NCI-H526 (cell line): ENCODE measurements at places on chromosomes 3 and 15.

- no peak for DNase-seq
These were observed 507.8 kb downstream of the TUSC7 start for GRCh38 chr3:117217355-117217754.

DNA sequence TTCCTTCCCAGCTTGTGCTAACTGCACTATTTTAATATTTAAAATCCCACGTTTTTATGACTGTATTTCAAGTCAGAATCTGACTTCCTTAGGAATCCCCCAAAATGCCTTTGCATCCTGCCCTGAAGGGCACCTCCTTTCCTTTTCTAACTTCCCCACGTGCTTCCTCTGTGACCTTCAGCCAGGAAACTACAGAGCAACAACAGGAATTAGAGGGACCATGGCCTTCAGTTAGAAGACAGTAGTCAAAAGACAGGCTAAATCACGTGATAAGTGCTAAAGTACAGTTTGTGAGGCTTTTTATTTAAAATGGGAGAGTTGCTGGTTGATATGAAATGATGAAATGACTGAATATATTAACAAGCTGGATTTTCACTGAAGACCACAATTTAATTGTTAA is 11.8 kb upstream of the ABHD10 start:
- DNase-seq = no peak

GRCh38 chr3:114496021-114496434 is 202.2 kb downstream of the TIGIT start:
- DNase-seq = peak; percentile 2

- DNase-seq = peak; percentile 36
These were observed 19.1 kb upstream of the ADGRG7 start for GRCh38 chr3:100590114-100590839.

DNA sequence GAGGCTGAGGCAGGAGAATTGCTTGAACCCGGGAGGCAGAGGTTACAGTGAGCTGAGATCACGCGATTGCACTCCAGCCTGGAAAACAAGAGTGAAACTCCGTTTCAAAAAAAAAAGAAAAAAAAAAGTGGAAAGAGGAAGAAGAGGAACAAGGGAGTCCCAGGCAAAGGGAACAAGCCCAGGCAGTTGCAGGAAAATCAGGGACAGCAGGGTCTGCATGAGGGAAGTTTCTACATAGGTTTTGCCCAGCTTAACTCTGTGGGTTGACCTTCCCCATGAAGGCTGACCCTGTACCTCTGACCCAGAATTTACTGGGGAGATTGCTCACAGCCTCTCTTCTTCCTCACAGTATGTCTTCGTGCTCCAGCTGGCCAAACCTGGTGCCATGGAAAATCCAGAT is 12.3 kb downstream of the RBP1 start:
- DNase-seq = no peak

GRCh38 chr3:42134867-42135464 is 43.8 kb downstream of the TRAK1 start:
- no peak for DNase-seq

GRCh38 chr3:133037436-133037835 is 755 bp upstream of the TMEM108 start:
- peak; percentile 37 for DNase-seq

GRCh38 chr15:88637841-88638625 is 783 bp upstream of the ISG20 start:
- no peak for DNase-seq

GRCh38 chr3:132726341-132726823 is 4.2 kb upstream of the NPHP3 start:
- peak; percentile 44 for DNase-seq

DNA sequence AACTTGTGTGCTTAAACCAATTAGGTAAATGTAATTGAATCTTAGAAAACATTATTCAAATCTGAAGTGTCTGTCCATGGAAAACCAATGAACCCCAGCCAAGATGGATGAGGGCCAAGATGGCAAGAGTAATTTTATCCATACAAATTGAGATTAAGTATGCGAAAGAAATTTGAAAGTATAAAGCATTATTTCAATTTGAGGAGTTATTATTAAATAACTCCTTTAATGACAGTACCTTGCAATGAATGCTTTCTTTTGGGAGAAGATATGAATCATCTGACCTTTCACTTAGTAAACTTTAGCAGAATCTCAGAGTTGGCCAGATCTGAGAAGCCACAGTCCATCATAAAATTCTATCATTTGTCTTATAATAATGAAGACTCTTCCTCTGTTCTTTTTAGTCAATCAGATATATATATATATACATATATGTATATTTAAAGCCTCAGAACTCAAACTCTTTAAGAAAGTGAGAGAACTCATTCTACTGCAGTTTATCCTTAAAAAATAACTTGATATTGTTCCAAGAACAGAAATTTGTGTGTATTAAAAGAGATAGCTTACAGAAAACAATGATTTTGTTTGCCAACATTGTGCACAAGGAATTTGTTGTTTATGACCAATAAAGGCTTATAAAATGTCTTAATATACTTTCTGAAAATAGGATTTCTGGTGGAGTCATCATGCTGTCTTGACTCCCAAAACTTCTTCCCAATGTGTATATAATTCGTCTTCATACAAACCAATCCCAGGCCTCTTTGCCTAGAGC is 434.8 kb upstream of the THBS1 start:
- no peak for DNase-seq

DNA sequence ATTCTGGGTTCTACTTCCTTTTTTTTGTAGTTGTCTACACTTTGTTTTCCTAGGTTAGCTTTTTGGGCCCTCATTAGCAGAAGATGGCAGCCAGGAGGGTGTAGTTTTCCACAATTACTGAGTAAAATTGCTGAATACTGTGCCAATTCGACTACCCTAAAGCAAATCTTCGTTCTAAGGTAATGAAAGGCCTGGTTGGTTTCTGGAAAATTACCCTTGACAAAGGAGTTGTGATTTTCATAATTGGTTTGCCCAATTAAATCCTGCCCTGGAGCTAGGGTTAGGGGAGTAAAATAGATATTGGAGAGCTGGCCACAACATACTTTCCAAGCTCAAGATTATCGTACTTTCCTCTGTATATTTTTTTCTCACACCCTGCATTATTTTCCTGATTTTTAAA is 293.0 kb downstream of the OXSM start:
- no peak for DNase-seq

GRCh38 chr3:151881137-151881536 is 7.7 kb downstream of the SUCNR1 start:
- DNase-seq = no peak

DNA sequence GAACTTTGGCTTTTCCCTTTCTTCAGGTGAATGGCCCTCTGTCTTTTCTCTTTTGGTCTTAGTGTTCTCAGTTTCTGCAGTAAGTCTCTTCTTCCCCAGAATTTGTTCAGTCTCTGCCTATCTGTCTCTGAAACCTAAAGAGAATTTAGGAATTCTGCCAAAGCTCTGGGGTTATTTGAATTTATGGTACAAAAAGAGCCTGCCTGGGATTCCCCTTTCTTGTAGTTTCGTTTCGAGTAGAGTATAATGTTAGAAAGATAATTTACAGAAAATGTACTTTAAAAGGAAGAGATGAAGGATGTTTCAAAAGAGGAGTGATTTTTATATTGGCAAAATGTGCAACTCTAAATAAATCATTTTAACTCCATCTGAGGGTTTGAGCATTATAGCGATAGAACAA is 247.4 kb upstream of the SATB1 start:
- DNase-seq = no peak

DNA sequence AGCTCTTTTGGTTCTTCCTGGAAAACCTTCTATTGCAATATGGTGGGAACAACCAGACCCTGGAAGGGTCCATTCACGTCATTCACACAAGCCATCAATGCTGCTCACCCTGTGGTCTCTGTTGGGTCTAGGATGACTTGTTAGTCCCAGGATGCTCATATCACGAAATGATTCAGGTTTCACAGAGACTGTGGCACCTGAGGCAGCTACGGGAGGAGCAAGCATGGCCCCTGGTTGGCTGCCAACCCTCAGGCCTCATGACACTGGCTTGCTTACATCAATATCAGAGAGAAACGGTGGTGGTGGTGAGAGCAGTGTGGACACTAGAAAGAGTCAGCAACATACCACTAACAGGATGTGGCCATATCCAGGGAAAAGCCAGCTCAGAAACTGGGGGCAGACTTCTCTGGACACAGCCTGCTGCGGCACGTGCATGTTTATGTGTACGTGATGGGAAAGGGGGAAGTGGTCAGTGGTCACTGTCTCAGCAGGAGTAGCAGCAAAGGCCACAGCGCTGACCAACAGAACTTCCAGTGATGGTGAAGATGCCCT is 208.9 kb upstream of the ST8SIA2 start:
- no peak for DNase-seq

GRCh38 chr3:10524799-10525301 is 19.5 kb upstream of the ATP2B2 start:
- no peak for DNase-seq

DNA sequence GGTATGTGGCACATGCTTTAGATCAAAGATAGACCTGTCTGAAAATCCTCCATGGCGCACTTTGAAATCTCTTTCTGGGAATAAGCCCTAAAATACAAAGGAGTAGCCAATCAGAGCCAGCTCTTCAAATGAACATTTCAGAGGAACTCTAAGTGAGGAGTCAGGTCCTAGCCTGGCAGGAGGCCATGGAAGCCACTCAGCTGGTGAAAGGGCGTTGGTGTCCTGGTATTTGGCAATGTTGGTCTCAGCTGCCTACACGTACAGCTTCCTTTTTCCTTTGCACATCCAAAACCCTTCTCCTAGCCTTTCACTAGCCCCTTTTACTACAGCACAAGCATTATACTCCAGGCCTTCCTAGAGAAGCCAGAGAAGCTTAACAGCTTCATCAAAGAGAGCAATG is 5.5 kb downstream of the WDR73 start:
- no peak for DNase-seq

GRCh38 chr3:104080088-104080626 is 1286.6 kb upstream of the ALCAM start:
- DNase-seq = no peak

DNA sequence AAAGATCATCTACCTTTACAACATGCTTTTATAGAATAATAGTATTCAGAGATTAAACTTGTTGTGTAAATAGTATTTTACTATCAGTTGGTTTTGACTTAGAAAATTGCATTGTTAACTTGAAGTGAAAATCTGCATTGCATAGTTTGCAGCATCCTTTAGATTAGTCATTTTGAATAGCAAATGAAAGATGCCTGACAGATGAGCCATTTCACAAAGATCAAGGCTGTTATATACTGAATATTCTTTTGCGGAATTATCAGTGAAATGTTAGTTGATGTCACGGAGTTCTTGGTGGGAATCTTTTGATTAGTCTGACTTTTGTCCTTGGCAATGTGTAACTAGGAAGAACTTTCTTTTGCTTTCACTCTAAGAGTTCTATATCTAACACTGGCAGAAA is 24.5 kb downstream of the RSRC1 start:
- no peak for DNase-seq

GRCh38 chr3:127438951-127439350 is 151.1 kb upstream of the PRR20G start:
- no peak for DNase-seq

- no peak for DNase-seq
These were observed 318.6 kb upstream of the LRRFIP2 start for GRCh38 chr3:37492977-37493471.

- DNase-seq = no peak
These were observed 56.2 kb downstream of the ITGA11 start for GRCh38 chr15:68375716-68376220.

GRCh38 chr3:130820976-130821375 is 72.9 kb upstream of the ATP2C1 start:
- DNase-seq = no peak
